ENCODE measurements at places on chromosomes 16 and 17.

GRCh38 chr17:60464343-60464742 lies 42.1 kb downstream of the CHCT1 start:
- no peak for DNase-seq

DNA sequence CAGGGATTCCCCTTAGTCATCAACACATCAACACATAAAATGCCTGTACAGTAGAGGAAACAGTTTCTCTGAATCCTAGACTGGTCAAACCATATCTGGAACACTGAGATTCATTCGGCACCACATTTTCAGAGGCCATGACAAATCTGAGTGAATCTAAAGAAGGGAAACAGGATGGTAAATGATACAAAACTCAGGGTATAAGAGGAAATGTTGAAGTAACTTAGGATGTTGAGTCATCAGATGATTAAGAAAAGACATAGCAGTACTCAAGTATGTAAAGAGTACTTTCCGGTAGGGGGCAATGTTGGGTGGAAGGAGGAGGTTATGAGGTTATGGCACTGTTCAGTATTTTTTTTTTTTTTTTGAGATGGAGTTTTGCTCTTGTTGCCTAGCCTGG lies 358.5 kb upstream of the PMFBP1 start:
- no peak for DNase-seq

DNA sequence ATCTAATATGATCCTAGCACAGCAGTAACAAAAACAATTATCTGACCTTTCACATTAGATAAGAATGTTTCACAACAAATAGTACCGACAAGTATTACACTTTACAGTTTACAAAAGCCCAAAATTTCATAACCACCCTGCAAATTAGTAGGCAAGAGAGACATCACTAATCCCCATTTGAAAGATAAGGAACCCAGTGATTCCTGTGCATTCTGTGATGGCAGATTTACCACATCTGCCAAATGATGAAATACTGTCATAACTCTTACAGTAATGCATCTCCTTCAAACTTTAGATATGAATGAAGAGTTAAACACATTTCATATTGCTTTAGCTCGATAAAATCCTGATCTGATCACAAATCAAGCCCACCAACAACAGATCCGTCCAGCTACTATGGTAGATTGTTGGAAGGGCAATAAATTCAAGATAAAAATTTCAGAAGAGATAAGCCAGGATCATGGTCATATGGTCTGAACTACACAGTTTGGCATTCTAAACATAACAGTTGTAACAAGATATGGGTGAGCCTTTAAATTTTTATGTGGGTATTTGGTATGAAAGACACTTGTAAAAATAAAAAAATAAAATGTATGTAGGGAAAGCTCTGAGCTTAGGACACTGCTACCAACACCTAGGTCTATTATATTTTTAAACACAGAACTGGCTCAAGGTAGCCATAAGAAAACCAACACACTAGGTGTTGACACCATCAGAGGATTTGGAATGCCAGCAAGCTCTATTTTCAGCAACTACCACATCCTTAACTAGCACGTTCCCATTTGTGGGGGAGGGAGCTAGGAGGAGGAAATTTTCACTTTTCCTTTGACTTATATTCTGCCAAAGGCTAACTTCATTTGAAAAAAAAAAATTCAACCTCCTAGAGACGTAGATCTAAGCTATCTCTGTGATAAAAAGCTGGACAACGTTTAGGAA lies 9.3 kb downstream of the YWHAE start:
- DNase-seq = no peak

- no peak for DNase-seq
Measured at GRCh38 chr17:28173031-28173561, 130.6 kb downstream of the NLK start.

GRCh38 chr16:84286578-84287240 lies 8.0 kb upstream of the WFDC1 start:
- DNase-seq = no peak

- no peak for DNase-seq
Measured at GRCh38 chr17:28807925-28808634, 34.5 kb downstream of the FAM222B start.

- DNase-seq = no peak
Measured at GRCh38 chr17:8056232-8056975, 17.5 kb downstream of the ALOX15B start.

DNA sequence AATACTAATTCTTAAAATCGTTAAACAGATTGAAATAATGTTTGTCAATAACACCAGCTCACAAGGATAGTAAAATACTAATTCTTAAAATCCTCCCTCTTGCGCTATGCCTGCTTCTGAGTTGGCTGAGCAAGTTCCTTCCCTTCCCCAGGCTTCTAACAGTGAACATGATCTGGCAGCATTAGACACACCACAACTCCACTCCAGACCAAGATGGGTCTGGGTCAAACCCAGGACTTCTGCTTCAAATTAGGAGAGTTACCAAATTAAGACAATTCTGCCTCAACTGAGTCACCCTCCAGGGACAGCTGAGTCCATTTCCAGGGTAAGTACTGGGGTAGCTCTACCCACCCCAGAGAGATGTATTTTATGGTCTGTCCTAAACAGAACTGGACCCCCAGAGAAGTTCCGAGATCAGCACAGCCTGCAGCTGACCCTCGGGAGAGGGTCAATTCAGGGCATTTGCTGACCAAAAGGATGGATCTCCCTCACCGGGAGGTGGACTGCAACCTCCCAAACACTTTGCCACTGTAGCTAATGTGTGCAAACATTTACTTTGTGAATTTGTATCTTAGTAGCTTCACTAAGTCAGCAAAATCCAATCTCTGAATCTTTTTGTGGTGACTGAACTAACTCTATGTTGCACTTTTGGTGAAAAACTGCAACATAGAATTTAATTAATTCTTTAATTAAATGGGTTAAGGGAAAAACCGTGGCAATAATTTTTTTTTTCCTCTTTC lies 48.8 kb downstream of the ADCY9 start:
- no peak for DNase-seq

GRCh38 chr16:81697616-81698309 lies 81.3 kb upstream of the PLCG2 start:
- no peak for DNase-seq

DNA sequence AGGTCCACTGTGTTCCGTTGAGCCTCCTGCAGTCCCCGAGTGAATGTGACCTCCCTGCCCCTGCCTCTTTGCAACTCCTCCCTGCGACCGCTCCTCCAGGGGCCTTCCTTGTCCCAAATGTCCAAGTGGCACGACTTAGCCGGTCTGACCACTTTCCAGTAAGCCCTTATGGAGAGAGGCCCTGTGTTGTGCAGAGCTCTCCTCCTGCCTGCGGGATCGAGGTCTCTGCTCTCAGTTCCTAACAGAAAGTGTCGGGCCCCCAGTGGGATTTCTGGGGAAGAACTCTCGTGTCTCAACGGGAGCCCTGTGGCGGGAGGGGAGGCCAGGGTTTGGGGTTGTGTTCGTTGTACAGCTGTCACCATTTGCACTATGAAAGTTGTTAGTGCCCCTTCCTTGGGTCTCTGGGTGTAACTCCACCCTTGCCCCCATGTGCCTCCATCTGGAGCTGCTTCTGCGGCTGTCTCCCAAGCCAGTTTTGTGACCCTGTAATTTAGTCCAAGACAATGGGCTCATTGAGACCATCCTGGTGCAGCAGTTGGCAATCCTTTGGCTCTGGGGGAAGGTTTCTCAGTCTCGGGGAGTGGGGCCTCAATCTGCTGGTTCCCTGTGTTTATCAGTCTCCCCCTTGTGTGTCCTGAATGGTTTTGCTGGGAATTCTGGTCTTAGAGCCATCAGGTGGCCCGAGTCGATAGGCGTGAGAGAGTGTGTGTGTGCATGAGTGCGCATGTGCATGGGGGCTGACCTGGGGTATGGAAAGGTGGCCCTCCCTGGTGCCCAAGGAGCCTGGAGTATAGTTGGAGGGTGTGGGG lies 234.5 kb downstream of the SEC14L1 start:
- DNase-seq = no peak

- no peak for DNase-seq
Measured at GRCh38 chr17:72730077-72730476, 362.4 kb downstream of the SLC39A11 start.

DNA sequence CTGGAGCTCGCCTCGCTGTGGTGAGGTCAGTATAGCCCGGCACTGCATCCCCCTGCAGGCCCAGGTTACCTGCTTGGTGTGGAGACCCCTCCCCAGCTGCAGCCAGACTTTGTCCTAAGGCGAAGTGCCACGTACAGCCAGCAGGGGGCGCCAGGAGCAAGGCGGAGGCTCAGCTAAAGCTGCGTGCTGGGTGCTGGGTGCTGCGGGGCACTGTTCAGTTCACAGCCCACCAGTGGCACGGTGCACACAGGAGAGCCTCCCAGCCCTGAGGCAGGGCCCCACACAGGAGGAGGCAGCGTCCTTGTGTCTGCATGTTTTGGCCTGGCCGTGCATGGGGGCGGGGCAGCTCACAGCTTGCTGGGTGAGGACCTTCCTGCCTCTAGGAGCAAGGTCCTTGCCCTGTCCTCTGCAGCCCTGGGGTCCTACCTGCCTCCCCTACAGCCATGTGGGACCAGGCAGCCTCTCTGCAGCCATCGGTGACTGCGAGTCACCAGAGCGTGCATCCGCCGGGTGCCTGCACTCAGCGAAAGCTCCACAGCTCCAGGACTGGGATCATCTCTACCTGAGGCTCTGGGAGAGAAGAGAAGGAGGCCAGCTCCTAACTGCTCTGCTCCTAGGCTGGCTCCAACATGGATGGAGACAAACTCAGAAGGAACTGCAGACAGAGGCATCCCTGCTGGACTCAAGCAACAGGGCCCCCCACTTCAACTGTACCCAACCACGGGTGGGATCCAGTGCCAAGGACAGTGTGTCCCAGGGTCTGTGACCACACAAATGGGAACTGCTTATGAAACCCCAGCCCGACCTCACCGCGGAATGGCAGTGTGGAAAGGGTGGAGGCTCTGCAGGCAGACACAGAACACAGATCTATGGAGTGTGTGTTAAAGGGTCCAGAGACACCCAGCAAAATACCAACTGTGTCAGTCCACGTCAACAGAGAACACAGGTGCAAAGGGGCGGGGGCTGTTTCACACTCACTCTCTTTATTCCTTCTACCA lies 19.0 kb downstream of the SLC7A5 start:
- DNase-seq = no peak

DNA sequence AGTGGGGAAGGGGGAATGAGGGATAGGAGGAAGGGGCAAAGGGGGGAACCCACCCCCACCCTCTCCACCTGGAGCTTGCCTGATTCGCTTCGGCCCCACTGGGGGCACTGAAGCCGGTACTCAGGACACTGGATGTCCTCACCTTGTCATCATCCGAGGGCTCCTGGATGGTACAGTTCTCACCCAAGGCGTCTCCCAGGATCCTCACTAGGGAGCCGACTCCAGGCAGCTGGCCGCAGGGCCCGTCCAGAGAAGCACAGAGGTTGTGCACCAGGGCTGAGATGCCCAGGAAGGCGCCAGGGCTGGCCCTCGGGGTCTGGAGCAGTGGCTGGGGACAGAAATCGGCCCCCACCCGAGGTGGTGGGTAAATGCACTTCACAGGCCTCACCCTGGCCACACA lies 92.3 kb downstream of the LITAF start:
- DNase-seq = no peak

- no peak for DNase-seq
Measured at GRCh38 chr17:17350491-17351355, 47.5 kb downstream of the NT5M start.

- no peak for DNase-seq
Measured at GRCh38 chr16:30485818-30486436, 13.4 kb downstream of the ITGAL start.

- no peak for DNase-seq
Measured at GRCh38 chr17:68829211-68829610, 126.0 kb downstream of the ABCA8 start.

DNA sequence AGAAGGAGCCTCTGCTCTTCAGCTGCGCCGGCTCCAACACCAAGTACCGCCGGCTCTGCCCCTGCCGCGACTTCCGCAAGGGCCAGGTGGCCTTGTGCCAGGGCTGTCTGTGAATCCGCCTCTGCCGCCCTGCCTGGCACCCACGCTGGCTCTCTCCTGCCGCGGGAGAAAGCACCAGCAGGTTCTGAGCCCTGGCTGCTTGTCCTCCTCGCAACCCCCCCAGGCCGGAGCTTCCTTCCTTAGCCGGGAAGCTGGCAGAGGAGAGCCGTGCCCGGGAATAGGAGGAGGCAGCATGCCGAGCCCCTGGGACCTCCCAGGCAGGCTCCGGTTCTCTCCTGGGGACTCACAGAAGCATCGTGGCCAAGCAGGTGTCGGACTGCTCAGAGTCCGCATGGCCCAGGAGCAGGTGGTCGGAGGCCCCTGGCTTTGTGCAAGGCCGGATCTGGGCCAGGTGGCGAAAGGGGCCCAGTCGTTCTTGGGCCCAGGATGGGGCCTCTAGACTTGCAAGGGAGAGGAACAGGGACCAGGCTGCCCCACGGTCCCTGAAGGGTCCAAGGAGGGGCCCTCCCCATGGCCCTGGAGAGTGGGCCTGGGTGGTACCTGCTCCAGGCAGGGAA lies 80.6 kb downstream of the MGAT5B start:
- DNase-seq = no peak

DNA sequence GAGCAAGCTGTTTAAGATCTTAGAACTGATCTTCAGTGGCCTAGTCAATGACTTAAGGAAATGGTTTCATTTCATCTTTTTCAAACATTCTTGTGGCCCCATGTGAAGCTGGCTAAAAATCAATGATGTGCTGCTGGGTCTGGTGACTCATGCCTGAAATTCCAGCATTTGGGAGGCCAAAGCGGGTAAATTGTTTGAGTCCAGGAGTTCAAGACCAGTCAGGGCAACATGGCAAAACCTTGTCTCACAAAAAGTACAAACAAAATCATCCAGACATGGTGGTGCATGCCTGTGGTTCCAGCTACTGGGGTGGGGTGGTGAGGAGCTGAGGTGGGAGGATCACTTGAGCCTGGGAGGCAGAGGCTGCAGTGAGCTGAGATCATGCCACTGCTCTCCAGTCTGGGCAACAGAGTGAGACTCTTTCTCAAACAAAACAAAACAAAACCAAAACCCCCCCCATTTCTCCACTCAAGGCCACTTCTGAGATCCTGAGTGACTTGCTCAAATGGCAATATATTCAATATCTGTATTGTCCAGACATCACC lies 17.4 kb upstream of the COL1A1 start:
- DNase-seq = peak; percentile 88

GRCh38 chr17:44610871-44611270 lies 45.4 kb upstream of the MEIOC start:
- no peak for DNase-seq

GRCh38 chr17:69581061-69581961 lies 166.8 kb downstream of the MAP2K6 start:
- no peak for DNase-seq
